ENCODE measurements at places on chromosomes 6 and 20.

GRCh38 chr20:24411003-24411833 lies 58.2 kb upstream of the SYNDIG1 start:
- DNase-seq, result no peak

- DNase-seq, result no peak
Observed at GRCh38 chr6:53306819-53307347, 41.9 kb downstream of the ELOVL5 start.

GRCh38 chr6:158680481-158680880 lies 30.6 kb downstream of the SYTL3 start:
- no peak for DNase-seq

- DNase-seq, result no peak
Observed at GRCh38 chr20:34199183-34199582, 42.0 kb upstream of the ASIP start.

DNA sequence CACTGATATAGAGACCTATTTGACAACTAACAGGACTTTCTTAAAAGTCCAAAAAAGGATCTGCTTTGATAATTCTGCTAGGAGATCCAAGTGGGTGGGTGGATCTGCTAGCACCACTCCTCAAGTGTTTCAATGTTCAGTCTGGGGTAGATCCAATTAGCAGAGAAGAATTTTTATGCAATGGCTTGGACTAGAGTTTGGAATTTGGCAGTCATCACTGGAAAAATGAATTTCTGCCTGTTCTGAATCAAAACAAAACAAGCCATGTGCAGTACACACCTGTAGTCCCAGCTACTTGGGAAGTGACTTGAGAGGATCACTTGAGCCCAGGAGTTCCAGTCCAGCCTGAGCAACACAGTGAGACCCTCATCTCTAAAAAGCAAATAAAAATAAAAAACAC lies 12.6 kb upstream of the GNMT start:
- no peak for DNase-seq

- no peak for DNase-seq
Observed at GRCh38 chr6:121886223-121886830, 450.9 kb downstream of the GJA1 start.

DNA sequence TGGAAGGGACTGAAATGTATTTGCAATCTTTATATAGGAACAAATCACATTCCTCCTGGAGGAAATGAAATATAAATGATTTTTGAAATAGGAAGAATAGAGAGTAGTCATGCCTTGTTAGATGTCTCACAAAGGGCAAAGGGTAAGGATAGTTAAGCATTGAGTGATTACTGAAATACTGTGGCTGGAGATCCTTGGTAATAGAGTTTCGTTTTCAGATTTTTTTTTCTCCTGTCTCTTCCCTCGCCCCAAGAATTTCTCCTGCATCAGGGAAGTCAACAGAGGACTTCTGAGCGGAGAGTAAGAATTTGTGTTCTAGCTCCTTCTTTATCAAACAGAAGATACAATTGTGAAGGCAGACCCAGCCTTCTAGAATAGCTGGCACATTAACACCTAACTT lies 79.4 kb downstream of the PLCB4 start:
- DNase-seq, result no peak

DNA sequence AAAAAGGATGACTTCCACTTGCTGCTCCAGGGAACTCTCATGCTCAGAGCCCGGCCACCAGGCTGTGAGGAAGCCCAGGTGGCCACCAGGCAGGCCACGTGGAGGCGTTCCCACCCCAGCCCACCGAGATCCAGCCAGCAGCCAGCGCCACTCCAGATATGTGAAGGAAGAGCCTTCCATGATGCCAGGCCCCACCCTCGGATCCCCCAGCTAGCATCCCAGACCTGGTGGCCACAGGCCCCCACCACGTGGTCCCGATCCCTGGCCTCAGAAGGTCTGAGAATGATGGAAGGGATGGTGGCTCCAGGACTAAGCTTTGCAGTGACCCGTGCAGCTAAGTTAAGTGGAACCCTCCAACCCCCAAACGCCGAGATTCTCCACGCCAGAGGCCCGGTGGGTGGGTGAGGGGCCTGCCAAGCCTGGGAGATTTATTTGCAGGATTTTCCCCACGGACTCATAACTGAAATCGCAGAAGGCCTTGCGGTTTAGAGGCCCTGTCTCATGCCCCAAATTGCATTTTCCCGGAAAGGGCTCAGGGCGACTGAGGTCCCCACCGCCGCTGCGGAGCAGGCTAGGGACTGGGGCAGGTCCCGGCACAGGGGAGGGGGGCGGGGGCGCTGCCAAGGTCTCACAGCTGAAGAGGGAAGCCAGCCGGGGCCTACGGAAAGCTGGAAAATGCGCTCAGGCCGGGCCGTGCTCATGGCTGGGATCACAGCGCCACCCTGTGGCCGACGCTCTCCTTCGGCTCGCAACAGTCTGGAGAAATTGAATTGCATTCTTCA lies 31.1 kb upstream of the CST7 start:
- peak; percentile 65 for DNase-seq

DNA sequence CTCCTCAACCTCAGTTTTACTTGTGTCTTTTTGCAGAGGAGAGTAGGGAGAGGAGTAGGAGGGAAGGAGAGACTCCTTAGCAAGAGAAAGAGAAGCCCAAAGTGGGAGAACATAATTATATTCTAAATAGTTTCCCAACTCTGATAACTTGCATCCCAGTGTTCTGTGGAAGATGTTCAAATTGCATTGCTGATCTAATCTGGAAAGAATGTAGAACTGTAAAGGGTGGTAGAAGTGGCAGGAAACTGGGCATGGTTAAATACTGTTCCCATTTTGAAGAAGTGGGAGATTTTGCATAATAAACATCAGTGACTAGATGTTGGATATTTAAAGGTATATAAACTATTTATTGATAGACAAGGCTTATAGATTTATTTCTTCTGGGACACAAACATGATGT lies 42.6 kb upstream of the HMGN3 start:
- no peak for DNase-seq

DNA sequence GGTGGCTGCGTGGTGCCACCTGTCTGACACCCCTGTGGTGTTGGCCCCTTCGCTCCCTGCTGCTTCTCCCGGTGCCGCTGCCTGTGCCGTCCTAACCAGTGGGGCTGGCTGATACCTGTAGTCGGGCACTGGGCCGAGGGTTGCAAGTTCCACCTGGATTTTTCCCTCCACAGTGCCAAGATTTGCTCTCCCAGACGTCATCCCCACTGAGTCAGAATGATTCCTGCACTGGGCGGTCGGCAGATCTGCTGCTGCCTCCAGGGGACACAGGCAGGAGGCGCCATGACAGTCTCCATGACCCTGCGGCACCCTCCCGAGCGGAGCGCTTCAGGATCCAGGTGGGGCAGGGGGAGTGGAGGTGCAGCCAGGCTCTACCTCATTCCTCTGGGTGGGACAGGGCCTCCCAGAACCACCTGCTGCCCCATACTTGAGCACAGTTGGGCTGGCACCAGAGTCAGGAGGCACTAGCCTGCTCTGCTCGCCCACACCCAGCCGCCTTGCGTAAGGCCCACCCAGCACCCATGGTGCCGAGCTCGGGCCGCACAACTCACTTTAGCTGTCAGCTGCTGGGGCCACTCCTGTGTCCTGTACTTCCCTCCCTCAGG lies 60.2 kb downstream of the TCP11 start:
- DNase-seq, result no peak

DNA sequence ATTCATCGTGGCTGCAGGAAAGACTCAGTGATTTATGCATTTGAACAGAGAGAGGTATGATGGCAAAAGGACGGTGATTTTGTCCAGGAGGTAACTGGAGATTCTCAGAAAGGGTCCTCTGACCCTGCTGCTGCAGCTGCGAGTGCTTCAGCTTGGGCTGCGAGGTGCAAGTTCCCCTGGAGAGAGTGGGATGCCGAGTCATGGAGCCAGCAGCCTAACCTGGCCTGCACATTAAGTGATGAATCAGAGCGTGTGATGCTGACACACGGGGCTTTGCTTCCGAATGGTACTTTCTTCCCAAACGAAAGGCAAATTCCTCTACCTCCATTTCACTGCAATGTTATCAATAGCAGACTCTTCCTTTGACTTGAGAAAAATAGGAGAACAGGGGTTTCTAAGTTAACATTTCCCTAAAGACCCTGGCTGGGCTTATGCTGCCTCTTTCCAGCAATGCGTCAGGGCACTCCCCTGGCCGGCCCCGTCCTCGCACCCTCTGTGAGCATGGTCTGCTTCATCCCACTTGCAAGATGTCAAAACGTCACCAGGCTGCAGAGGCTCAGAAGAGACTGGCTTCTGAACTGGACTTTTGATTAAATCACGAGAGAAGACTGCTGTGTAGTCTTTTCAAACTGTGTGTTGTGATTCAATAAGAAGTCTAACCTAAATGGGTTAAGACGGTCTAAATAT lies 628.0 kb upstream of the AGPAT4 start:
- no peak for DNase-seq

GRCh38 chr6:25652007-25652515 lies at the start of gene SCGN:
SCGN (plus strand) TSS chr6:25652215; CDS start chr6:25652404, 189 bp downstream.
- DNase-seq, result peak; percentile 5

DNA sequence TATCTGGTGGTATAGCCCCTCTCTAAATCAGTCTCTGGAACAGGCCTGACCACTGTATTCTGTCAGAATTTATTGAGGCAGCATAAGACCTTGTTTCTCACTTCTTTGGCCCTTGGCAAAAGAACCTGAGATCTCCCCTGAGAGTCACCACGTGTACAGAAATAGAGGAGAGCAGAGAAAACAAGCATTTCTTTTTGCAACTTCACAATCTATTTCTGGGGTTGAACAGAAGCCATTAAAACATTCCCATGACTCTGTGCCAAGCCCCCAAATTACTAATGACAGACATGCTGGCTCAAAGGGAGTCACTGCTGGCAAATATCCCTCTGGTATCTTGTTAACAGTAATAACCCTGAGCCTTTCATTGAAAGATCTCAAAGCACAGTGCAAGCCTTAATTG lies 395.3 kb downstream of the MAFB start:
- DNase-seq, result no peak

DNA sequence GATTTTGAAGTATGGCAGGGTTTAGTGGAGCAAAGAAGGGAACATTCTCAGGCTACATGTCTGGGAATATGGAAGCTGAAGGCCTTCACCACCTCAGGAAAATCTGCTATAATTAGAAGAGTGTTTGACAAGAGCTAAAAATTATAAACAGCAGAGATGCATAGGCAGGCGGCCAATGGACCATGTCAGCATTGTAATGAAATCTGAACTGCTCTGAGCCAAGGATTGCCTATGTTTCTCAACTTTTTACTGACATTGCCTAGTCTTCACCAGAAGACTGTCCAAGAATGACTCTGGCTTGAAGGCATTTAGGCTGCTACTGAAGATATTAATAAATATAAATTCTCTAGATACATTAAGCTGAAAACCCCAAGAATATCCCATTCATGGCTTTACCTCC lies 84.1 kb downstream of the C6orf52 start:
- DNase-seq, result no peak

DNA sequence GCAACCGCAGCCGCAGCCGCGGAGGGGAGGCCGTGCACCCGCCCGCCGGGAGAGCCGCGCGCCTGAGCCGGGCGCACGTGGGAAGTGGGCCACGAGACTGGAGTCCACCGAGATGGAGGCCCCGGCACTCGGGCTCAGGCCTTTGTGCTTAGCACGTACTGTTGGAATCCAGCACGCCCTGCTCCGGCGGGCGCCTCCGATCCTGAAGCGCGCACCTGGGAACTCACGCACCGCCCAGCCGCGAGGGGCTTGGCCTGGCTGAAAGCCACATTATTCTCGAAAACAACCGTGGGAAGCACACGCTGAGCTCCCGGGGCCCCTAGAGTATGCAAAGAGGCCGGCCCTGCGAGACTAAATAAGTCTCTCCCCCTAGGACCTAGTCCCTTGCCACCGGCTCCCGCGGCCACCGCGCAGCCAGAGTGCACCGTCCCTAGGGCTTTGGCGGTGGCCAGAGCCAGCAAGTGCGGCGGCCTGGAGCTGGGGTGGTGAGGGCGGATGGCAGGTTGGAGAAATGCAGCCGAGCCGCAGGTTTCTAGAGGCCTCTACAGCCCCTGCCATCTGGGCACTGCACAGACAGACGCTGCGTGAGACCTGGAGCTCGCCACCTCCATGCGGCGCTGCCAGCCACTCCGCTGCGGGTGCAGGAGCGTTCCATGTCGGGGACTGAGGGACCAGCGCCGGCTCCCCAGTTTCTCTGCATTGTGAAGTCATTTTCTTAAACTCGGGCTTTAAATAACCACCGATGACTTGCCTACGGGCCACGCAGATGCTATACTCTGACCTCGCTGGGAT lies 42.0 kb upstream of the LY86 start:
- peak; percentile 36 for DNase-seq

DNA sequence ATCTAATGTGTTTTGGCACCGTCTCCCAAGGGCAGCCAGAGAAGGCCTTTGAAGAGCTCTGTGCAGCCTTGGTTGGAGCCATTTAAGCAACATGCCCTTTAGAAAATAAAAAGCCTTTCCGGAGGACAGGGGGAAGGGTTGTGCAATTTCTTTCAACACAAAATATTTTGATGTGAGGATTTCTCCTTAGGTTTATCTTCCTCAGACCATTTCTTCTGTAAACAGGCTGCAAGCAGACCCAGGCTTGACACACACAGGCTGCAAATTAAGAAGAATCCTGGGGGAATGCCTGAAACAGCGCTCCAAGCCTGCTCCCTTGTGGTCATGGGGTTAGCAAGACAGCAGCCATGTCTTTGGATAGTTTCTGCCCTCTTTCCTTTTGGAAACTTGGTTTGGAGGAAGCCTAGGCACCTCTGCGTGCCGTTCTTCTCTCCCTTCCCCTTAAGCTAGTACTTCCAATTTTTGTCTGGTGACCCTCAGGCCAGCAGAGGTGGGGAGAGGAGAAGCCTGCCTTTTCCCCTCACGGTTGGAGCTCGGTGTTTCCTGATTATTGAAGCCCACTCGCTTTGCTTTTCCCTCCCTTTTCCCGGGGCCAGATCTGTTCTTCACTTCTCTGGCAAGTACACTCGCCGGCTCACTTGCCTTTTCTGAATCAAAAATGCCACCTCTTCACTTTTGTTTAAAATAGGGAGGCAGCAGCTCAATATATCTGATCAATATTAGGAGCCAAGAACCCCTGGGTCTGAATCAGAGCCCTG lies 39.6 kb upstream of the NOX3 start:
- no peak for DNase-seq

GRCh38 chr6:154991207-154991606 lies 3.9 kb upstream of the TIAM2 start:
- no peak for DNase-seq

DNA sequence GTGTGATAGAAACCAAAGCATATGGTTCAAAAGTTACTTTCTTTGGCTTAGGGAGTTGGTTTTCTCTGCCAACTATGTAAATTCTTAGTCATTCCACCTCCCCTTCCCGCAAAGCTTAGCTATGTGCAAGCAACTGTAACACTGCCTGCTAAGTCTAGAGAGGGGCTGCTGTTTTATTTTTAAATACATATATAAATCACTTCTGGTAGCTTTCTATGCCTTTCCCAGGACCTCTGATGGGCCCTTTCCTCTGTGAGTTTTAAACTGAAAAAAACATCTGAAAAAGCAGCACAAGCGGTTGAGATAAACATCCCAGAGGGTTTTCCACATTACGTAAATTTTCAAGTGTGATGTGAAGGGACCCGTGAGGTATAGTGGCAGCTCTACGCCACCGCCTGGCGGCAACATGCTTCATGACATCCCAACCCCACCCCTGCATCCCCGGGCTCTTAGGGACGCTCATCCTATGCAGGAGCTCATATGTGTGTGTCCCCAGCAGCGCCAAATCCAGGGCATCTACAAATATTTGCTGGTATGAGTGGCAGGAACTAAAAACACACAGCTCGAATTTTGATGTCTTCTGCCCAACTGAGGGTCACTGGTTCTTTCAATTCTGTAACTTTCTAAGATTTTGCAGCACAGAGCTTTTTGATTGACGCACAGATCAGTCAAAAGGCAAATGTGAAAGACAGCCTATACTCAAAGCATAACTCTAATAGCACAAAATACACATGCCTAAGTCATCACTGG lies 12.7 kb downstream of the SAYSD1 start:
- DNase-seq, result peak; percentile 56
